ENCODE measurements at places on chromosomes 12 and 14.

- DNase-seq = peak; percentile 23
These were observed 84.6 kb downstream of the ESR2 start for GRCh38 chr14:64209444-64210131.

DNA sequence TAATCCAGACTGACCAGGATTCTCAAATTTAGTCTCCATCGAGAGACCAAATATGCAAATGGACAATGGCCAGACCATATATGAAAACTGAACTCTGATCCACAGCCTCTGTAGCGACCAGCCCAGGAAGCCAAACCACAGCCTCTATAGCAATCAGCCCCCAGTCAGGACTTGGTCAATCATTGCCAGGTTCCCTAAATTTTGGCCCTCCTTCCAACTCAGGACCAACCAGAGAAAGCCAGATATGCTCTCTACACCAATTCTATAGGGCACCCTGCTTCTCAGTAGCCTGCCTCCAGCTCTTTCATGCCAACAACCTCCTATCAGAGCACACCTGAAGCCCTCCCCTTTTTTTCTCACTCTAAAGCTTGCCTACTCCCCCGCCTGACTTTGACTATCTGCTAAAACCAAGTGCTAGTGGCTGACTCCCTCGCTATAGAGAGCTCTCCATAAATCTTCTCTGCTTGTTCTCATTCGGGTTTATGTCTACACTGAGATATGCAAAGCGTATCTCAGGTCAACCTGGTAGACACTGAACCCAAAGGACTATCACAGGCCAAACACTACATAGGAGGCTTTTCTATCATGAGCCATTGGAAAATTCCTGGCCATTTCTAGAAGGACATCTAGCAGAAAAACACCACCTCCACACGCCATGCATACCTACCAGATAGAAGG is 110.5 kb upstream of the FUT8 start:
- no peak for DNase-seq

- no peak for DNase-seq
These were observed 319.5 kb downstream of the FUT8 start for GRCh38 chr14:65731933-65732506.

DNA sequence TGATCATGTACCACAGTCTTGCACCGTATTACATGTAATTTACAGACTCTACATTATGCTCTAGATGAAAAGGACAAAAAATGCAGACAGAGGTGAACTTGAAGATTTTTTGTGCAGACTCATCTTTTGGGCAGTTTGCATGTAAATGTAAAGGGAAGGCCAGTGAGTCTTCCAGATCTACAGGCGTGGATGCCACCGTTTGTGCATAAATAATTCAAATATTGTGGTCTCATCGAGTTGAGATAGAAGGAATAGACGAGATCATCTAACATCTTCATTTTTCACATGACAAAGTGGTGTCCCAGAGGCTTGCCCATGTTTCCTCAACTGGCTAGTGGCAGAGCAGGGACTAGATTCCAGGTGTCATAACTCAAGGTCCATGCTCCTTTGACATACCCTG is 125.2 kb downstream of the ALX1 start:
- no peak for DNase-seq

DNA sequence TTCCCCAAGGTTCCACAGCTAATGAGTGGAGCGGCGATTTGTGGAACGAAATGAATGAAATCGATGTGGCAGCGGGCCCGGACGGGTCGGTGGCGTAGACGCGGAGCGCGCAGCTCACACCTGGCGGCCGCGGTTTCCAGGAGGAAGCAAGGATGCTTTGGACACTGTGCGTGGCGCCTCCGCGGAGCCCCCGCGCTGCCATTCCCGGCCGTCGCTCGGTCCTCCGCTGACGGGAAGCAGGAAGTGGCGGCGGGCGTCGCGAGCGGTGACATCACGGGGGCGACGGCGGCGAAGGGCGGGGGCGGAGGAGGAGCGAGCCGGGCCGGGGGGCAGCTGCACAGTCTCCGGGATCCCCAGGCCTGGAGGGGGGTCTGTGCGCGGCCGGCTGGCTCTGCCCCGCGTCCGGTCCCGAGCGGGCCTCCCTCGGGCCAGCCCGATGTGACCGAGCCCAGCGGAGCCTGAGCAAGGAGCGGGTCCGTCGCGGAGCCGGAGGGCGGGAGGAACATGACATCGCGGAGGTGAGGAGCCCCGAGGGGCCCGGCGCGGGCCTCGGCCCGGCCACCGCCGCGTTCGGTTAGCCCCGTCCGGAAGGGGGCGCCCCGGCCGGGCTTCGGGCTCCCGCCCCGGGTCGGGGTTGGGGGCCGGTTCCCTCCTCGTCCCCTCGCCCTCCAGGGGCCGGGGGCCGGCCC is at the start of gene PTPN11:
TSS of gene PTPN11 (plus strand) at position 340 of the 689 bp plus-strand sequence. CDS start at position 505, 165 bp downstream.
- peak; percentile 88 for DNase-seq

GRCh38 chr12:54393743-54394142 is 9.2 kb upstream of the ZNF385A start:
- DNase-seq = no peak

- DNase-seq = no peak
These were observed 194.3 kb upstream of the DAAM1 start for GRCh38 chr14:58994130-58994529.

GRCh38 chr12:96402061-96402460 is 1.8 kb upstream of the CDK17 start:
- DNase-seq = no peak

GRCh38 chr12:113154351-113154973 is 4.9 kb downstream of the CFAP73 start:
- no peak for DNase-seq

DNA sequence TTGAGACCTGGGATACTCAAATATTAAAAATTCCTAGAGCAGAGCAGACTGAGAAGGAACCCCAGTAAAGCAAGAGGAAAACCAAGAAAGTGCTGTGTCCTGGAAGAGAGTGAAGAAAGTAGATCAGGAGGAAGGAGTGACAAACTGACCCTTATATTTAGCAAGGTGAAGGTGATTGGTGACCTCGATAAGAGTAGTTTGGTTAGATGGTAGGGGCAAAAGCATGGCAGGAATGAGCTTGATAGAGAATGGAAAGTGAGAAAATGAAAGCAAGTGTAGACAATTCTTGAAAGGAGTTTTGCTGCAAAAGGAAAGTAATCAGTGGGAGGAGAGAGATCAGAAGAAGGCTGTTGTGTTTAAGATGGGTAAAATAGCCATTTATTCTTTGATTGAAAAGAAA is 51.1 kb downstream of the RASSF8 start:
- DNase-seq = no peak

DNA sequence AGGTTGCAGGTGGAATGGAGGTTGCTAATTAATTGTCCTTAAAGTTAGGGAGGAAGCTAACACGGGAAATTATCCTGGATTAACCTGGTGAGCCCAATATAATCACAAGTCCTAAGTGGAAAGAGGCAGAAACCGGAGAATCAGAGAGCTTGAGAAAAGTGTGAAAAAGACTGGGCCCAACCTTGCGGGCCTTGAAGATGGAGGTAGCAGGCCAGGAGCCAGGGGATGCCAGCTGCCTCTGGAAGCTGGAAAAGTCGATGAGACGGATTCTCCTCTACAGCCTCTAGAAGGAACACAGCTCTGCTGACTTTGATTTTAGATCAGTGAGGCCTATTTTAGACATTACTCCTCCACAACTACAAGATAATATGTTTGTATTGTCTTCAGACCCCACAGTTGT is 2.1 kb downstream of the SDR9C7 start:
- DNase-seq = no peak

GRCh38 chr12:94353130-94353529 is 106.5 kb downstream of the CEP83 start:
- DNase-seq = no peak

- peak; percentile 61 for DNase-seq
These were observed 89.0 kb downstream of the STON2 start for GRCh38 chr14:81311141-81311540.

DNA sequence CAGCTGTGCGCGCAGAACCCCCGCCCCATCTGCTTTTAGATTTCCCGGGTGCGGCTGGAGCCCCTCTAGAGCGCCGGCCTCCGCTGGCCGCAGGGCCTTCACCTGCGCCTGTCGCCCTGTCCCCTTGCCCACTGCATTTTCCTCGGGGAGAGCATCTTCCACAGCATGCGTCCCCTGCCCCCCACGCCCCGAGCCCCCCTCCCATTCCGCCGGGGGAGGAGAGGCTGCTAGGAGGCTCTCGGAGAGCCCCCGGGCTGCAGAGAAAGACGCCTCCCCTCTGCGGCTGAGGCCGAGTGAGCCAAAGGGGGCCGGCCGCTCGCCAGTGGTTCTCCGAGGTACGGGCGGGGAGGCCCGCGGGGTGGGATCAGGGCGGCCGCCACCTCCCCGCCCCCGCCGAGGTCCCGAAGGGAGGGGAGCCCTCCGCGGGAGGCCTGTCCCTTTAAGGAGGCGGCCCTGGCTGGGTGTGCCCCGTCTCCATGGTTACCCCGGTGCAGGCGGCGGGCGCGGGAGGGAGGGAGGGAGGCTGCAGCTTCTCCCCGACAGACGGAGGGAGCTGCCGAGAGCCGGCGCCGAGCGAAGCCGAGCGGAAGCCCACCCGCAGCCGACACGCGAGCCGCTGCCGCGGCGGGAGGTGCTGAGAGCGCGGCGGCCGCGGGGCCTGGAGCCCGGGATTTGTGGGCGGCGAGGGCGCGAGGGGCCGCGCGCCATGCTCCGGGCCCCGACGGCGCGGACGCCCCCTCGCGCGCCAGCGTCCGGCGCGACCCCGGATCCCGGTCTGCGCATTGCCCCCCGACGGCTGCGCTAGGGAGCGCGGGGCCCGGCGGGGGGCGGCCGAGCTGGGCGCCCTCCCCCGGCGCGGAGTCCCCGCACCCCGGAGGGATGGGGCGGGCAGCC is at the start of gene KCNH3:
TSS of gene KCNH3 (plus strand) at position 521 of the 894 bp plus-strand sequence. CDS start 387 bp downstream, outside the sequence.
- peak; percentile 76 for DNase-seq

- DNase-seq = no peak
These were observed 66.0 kb downstream of the DENND5B start for GRCh38 chr12:31524791-31525495.

- no peak for DNase-seq
These were observed 233.2 kb downstream of the DACT1 start for GRCh38 chr14:58870961-58871360.

- no peak for DNase-seq
These were observed 88.2 kb downstream of the RASSF9 start for GRCh38 chr12:85747941-85748495.

DNA sequence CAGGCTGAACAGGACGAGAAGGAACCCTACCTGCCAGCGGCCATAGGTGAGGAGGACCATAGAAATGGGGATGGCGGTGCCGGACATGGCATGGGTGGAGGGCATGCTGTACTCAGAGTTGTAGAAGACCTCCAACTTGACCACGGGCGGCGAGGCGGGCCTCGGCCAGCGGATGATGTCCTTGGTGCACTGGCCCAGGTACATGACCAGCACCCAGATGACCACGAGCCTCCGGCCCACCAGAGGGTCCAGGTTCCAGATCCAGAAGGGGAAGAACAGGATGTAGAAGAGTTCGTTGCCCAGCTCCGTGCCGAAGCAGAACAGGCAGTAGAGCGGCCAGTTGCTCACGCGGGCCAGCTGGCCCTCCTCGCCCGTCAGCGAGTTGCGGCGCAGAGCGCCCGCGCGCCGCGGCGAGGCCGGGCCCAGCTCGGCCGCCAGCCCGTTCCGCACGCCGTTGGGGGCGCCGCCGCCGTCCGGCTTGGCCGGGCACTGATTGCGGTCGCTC is 582 bp downstream of the SGPP1 start:
- DNase-seq = peak; percentile 35
